ENCODE measurements at places on chromosomes 1 and 21.
A peak's percentile ranks its signal among the peaks of the same experiment; 100 is the strongest.

- no peak for DNase-seq
Measured at GRCh38 chr1:224635356-224635755, 19.2 kb downstream of the CNIH3 start.

DNA sequence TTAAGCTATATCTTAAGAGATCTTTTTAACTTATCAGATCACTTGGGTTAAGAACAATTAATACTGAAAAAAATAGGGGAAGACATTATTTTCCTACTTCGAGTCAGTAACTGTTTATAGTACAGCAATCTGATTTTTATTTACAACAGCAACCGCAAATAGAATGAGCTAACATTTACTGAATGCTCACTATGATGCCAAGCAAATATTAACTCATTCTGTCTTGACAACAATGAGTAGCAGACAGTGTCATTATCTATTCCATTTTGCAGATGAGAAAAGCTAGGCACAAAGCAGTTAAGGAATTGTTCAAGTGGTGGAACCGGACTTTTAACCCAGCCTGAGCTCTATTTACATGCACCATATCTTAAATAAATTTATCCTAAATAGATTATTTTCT lies 273.7 kb downstream of the NTNG1 start:
- DNase-seq: no peak

DNA sequence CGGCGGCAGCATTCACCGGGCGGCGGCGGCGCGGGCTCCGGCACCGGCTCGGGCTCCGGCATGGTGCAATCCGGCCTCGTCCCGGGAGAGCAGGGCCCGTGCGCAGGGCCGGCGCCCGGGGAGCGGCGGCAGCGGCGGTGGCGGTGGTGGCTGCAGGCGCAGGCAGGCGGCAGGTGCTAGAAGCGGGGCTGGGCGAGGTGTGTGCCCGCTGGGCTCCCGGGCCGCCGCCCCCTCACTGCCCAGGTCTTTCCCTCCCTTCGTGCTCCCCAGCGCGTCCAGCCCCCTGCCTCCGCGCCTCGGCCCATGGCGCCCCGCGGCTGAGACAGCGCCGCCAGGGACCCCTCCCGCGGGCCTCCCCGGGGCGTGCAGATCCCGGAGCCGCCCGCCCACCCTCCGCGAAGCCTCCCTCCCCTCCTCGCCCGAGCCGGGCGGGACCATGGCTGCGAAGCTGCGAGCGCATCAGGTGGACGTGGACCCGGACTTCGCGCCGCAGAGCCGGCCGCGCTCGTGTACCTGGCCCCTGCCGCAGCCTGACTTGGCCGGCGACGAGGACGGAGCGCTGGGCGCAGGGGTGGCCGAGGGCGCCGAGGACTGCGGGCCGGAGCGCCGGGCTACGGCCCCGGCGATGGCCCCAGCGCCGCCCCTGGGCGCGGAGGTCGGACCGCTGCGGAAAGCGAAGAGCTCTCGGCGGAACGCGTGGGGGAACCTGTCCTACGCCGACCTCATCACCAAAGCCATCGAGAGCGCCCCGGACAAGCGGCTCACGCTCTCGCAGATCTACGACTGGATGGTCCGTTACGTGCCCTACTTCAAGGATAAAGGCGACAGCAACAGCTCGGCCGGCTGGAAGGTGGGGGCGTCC lies 492 bp downstream of the FOXO6 start:
- peak; percentile 55 for DNase-seq

DNA sequence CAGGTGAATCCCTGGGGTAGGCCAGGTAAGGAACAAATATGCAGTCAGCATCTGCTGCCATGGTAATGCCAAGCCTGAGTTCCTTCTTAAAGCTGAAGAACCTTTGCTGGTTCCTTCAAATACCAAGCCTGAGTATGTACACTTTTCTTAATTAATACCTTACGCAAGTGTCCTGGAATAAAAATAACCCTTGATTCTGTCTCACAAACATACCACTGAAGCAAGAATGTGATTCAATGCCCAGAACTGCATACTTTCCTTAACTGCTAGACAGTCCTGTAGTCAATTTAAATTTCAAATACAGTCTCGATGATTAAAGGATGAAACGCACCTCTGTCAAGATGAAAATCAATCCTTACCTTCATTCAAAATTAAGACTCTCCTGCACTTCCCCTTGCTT lies 634.0 kb upstream of the CHRM3 start:
- no peak for DNase-seq

GRCh38 chr21:39084073-39084472 lies 99.2 kb downstream of the PSMG1 start:
- DNase-seq: no peak

- DNase-seq: no peak
Measured at GRCh38 chr1:37455516-37455915, 18.9 kb upstream of the ZC3H12A start.

GRCh38 chr1:16905868-16906702 lies 10.3 kb downstream of the RNU1-2 start:
- no peak for DNase-seq

DNA sequence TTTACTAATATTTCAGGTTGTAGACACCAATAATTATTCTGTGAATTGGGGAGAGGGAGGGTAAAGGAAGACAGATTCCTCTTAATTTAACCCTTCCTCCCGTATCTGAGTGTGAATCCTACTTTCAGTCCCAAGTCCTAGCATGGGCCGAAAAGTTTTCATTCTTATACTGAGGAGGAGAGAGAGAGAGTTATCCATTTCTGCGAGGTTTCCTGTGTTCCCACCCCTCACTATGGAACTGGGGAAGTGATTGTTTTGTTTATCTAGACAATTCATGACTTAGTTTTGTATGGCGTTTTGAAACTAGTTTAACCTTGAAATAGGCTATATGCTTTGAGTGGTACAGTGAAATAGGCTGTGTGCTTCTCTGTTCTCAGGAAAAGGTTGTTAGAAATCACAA lies 134.0 kb upstream of the DPYD start:
- no peak for DNase-seq

DNA sequence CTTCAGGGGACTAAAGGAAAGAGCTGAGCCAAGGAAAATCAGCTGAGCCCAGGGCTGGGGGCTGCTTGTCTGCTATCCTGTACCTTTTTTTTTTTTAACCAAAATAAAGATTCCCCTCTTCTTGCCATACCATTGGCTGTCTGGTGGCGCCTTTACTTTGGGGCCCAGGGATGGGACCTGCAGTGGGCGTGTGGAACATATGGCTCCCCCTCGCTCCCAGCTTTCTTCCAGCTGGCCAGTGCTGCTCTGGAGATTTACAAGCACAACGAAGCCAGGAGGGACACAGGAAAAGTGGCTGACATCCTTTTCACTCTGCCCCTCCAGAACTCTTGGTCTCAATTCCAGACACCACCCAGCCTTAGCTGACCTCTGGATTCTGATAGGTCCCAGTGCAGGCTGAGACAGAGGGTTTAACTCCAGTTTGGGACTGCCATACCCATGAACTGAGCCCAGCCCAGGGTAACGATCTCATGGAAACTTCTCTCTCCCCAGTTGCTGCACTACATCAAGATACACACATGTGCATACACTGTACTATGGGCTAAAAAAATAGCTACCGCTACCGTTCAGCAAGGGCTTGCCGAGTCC lies 5.4 kb upstream of the SFN start:
- no peak for DNase-seq

DNA sequence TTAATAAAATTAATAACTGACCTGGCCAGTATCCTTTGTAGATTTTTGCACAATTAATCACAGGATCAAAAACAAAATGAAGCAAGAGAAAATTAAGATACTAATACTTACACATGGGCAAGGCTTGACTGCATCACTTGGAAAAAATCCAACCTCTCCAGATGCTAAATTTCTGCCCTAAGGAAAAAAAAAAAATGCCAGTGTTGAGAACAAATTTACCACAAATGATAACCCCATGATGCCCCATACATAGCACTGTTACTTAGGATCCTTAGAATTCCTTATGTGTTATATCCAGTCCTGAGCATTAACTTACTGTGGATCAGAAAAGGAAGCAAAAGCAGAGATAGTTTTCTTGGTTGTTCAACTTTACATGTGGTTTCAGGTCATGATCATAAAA lies 347.5 kb downstream of the VAV3 start:
- no peak for DNase-seq

GRCh38 chr1:31144442-31144841 lies 78.9 kb upstream of the PUM1 start:
- DNase-seq: no peak

DNA sequence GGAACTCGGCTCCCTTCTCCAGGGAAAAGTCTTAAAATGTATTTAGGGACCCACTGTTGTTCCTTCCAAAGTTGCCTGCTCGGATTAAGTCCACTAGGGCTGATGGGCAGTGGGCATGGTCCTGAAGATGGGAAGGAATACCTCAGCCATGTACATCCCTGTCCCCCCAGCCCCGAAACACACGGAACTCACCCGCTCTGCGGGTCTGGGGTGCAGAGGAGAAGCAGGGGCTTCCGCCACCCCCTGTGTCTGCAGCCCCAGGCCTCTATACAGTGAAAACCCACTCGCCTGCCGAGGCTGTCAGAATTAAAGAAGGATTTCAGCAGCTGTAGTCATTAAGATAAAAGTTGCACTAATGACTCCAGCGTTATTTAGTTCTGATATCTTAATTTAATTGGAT lies 212.6 kb upstream of the VAMP3 start:
- DNase-seq: no peak

GRCh38 chr1:152411134-152411533 lies 2.9 kb downstream of the CRNN start:
- DNase-seq: no peak

DNA sequence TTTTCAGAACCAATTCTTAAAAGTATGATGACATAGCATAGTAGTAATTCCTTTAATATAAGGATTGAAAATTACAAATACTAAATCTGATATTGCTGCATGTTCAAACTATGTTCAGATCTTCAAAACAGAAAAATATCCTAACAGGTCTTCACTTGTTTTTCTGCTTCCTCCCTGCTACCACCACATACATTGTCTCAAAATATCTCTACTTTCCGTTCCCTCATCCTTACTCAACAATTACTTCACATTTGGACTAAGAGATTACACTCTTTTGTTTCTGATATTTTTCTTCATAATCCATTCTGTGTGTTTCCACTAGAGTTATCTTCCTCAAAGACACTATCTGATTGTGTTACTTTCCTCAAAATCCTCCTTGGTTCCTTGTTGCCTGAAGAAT lies 125.1 kb downstream of the NEK7 start:
- no peak for DNase-seq

GRCh38 chr1:212024469-212025149 lies 10.7 kb downstream of the INTS7 start:
- DNase-seq: no peak

GRCh38 chr1:66022904-66023620 lies 230.4 kb downstream of the PDE4B start:
- no peak for DNase-seq

GRCh38 chr1:2589431-2590232 lies 3.1 kb downstream of the PRXL2B start:
- no peak for DNase-seq

- no peak for DNase-seq
Measured at GRCh38 chr1:154346276-154346917, 21.1 kb downstream of the ATP8B2 start.

GRCh38 chr1:67734323-67734690 lies 49.3 kb downstream of the GADD45A start:
- DNase-seq: no peak

GRCh38 chr1:60296794-60297193 lies 223.2 kb upstream of the C1orf87 start:
- DNase-seq: no peak

GRCh38 chr1:151949371-151950193 lies 40.3 kb upstream of the THEM4 start:
- no peak for DNase-seq
